AG10803 (cell line): ENCODE measurements at places on chromosomes 7 and 10.

DNA sequence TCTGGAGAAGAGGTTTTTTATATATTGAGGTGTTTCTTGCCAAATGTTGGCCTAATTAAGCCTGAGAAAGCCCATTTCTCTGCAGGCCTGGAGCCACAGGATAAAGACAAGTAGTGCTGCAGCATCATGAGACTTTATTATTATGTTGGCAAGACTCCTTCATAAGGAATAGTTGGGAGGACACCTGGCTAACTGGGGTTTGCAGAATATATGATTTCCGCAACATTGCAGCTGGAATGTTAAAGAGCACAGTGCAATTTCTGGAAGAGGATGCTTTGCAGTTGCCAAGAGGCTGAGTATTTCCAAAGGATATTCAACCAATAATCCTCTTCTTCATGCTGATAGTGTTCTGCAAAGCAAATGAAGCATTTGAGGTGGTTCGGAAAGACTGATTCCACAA lies 1512.8 kb upstream of the LRRTM3 start:
- DNase-seq: no peak

- DNase-seq: no peak
These were observed 230.6 kb upstream of the PLXNA4 start for GRCh38 chr7:132806834-132807233.

GRCh38 chr7:136128050-136128449 lies 150.9 kb upstream of the MTPN start:
- no peak for DNase-seq

DNA sequence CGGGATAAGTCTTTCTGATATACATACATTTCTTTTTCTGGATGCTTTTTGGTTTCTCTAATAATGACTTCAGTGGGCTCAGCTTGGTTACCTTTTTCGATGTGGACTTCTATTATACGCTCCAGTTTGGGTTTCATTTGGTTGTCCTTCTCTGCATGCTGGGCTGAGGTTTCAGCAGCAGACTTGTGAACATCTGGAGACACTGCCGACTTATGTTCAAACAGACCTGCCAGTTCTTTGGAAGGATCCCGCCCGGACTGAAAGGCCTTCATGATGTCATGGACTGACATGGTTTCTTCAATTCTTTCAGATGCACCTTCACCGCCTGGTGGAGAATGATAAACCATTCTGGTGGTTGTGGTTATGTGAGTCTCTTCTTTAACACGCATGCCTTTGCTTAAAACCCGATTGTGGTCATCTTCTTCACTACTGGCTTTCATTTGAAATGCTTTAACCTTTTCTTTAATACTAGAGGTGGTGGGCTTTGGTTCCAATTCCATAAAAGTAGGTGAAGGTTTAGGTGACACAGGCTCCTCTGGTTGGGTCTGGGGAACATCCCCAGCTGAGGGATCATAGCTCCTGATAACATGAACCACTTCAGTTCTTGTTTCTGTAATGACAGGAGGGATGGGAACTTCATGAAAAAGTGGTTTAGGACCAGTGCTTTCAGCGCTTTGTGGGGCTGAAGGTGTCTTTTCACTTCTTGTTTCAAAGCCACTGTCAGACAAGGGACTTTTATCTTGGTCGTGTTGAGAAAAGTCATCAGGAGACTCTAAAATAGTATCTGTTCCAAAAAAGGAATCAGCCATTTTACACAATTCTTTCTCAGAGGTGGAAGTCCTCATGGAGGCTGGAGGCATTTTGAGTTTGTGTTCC lies 167.7 kb upstream of the CCDC6 start:
- no peak for DNase-seq

- DNase-seq: peak; percentile 16
These were observed 186.8 kb downstream of the CUX1 start for GRCh38 chr7:102004229-102004628.

DNA sequence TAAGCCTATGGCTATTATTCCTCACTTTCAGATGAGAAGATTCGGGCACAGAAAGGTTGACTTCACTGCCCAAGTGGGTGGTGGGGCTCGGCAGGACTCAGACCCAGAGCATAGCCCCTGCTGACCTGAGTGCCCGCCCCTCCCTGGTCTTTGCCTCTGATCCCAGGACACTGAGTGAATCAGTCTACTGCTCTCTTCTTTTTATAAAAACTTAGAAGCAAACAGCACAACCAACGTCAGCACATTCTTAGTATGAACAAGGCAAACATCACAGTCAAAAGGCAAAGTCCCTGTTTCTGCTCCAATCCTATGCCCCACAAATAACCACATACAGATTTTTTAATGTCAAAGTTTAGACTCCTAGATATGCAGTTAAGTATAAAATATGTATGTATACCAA lies 237.8 kb downstream of the ZMYND11 start:
- DNase-seq: peak; percentile 37

GRCh38 chr7:155785536-155785935 lies 26.7 kb downstream of the SHH start:
- DNase-seq: no peak

GRCh38 chr10:114427124-114427852 lies 23.0 kb upstream of the AFAP1L2 start:
- DNase-seq: no peak

DNA sequence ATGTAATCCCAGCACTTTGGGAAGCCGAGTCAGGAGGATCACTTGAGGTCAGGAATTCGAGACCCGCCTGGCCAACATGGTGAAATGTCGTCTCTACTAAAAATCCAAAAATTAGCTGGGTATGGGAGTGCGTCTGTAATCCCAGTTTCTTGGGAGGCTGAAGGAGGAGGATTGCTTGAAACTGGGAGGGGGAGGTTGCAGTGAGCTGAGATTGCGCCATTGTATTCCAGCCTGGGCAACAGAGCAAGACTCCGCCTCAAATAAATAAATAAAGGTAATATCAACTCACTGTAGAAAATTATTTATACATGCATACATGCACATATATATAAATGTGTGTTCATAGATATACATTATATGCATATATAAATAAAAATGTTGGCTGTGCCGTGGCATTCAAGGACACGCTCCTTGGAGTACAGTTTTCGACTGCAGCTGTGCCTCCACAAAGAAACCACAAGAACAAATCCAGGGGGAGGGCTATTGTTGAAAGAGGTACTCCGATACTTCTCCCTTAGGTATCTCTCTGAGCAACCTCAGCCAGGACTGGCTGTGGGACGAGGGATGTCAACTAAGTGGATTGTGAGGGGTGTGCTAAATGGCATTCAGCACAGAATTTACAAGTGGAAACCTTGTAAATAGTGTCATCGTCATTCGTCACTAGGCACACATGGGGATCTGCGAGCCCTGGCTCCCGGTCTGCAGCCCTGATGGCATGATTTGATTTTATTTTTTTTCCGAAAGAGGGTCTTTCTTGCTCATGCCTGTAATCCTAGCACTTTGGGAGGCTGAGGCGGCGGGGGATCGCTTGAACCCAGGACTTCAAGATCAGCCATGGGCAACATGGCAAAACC lies 49.3 kb downstream of the HIP1 start:
- no peak for DNase-seq

DNA sequence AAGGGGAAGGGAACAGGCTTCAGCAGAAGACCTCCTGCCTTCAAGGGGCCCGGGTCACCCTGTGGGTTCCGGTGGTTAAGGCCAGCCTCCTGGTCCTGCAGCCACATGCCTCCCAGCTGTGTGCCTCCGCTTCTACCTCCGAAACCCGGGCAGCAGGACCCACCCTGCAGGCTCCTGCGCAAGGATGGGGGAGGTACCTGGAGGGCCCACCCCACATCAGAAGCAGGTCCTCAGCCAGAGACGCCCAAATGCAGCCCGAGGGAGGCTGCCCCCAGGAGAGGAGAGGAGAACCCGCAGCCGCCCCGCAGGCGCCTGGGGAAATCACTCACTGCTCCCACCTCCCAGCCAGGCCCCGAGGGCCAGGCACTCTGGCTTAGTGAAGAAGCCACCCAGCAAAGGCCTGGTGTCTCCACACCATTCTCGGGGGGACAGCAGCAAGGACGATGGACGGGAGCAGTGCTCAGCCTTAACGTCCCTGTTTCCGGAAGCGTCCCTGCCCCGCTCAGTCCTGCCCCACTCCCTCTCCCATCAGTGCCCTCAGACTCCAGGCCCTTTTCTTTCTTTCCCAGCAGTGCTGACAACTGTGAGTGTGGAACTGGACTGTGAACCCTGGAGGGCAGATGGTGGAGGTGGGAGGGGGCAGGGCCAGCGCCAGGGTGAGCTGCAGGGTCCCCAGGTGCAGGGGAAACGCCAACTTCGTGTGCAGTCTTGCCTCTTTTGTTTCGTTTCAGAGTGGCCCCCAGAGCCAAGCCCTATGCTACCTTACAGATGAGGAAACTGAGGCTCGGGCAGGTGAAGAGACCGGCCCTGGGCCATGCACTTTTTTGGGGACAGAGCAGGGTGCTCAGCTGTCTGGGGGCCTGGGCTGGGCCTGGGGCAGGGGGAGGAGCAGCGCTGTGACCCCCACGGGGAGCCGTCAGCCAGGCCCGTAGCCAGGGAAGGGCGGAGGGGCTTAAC lies 138.0 kb downstream of the FAM53B start:
- DNase-seq: no peak
